ENCODE measurements at places on chromosomes 7 and 10.

DNA sequence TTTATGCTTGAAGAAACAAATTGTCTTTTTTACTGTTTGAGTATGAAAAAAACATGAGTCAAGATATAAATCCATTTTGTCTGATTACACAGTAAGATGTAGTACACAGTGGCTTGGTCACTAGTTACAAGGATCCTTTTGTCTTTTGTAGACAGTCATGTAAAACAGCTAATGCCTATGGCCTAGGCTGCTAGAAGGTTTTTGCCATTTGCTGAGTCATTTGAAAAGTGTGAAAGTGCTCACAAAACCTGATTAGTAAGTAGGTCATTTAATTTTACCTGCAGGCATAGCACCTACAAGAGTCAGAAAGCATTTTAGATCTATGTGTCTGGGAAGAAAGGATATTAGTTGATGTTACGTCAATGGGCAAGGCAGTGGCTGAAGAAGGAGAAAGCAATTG, 819.4 kb downstream of the MAGI2 start:
- DNase-seq, result no peak

GRCh38 chr7:29457565-29458011, 106.0 kb upstream of the PRR15 start:
- DNase-seq, result no peak

DNA sequence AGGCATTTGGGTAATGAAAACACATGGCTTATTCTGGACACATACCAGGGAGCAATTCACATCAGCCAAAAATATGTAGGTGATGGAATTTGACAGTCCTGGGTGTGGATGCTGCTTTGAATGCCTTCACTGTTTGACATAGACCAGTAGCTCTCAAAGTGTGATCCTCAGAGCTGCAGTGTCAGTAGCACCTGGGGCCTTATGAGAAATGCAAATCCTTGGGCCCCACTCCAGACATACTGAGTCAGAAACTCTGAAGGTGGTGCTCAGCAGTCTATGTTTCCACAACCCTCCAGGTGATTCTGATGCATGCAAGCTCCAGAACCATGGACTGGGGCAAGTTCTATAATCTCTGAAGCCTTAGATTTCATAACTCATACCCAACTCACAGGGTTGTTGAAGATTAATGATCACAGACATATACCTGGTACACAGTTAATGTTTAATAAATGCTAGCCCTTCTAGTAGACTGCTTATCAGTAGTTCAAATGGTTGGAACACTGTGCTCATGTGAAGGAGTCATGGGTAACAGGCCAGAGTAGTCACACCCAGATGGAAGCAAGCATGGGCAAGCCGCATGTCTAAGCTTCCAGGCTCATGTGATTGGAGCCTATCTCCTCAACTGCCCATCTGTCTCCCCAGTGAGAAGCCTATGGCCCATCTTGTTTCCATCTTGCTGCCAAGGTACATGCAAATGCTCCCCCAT, 715.7 kb downstream of the GRID1 start:
- DNase-seq, result no peak

- no peak for DNase-seq
These were observed at the start of gene LIPN for GRCh38 chr10:88759366-88760101. TSS of gene LIPN (plus strand) at chr10:88760020. CDS start at chr10:88761406, 1,386 bp downstream.

- DNase-seq, result no peak
These were observed 240.9 kb downstream of the KIAA1217 start for GRCh38 chr10:24449769-24450310.

GRCh38 chr10:16975188-16975587, 154.4 kb downstream of the CUBN start:
- no peak for DNase-seq

- DNase-seq, result no peak
These were observed 74.3 kb downstream of the GRK5 start for GRCh38 chr10:119281581-119282071.

- no peak for DNase-seq
These were observed 626 bp downstream of the ZNF804B start for GRCh38 chr7:88760136-88760515.

- DNase-seq, result no peak
These were observed 54.6 kb upstream of the STARD3NL start for GRCh38 chr7:38123494-38123893.

DNA sequence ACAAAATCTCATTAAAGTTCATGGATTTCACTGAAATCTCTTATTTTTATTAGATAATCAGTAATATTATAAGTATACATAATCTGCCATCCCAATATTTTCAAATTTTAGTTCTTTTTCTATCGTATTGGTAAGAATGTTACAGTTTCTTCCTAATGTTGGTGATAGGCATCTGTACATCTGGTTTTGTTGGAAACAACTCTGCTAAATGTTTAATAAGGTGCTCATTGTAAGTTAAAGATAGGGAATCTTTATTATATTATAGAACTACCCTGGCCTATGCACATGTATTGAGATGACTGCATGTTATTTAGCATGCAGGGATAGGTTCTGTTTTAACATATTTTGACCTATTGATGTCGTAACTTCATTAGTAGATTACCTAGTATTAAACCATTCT, 188.6 kb upstream of the PRPS1L1 start:
- DNase-seq, result no peak

- DNase-seq, result no peak
These were observed 14.5 kb upstream of the CROT start for GRCh38 chr7:87330942-87331341.

DNA sequence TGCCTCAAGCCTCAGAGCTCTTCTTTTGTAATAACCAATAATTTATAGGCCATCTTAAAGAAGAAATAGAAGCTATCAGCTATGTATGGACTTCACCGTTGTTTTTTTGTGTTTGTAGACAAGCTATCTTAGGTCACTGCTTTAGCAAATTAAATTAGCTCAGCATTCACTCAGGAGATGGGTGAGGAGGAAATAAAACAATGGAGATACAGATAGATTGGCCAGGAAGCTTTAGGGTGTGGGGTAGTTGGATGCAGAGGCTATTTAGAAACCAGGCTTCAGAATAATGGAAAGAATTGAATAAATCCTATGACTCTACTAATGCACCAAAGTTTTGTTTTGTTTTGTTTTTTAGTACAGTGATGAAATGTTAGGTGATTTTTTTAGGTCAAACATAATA, 66.1 kb downstream of the MDFIC start:
- no peak for DNase-seq

DNA sequence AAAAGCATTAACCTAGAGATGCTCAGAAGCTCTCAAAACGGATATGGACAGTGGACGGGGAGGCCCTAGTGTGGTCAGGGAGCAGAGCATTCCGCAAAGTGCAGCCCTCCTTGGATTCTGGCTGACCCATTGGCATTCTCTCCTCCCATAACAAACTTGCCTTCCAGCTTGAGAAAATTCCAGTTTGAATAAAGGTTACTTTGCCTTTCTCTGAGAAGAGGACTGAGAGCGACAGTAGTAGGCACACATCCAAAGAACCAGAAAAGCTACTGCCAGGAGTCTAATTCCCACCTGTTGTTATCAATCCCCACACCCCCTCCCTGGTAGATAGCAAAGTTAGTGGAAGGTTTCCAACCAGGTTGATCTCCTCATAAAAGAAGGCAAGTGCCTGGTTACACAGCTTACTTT, 84.7 kb upstream of the TRIL start:
- no peak for DNase-seq

DNA sequence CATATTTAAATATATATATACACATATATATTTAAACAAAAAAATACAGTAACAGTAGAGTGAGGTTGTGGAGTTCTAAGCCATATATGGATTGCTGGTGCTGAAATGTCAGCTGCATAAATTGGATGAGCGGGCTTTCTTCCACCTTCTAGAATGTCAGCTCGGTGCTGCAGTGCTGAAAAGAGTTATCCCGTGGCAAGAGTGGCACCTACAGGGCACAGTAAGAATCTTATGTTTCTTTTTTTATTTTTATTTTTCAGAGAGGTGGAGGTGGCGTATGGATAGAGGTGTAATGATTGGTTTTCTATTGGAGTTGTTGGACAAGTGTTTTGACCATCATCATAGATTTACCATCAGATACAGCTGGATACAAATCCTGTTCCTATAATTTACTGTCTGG, 86.2 kb upstream of the DYNC1I1 start:
- no peak for DNase-seq

- DNase-seq, result no peak
These were observed 16.3 kb downstream of the GNG11 start for GRCh38 chr7:93937818-93938217.
